ENCODE measurements at places on chromosomes 3 and 15.

- DNase-seq = no peak
Observed at GRCh38 chr15:58631319-58631718, 118.2 kb downstream of the ADAM10 start.

DNA sequence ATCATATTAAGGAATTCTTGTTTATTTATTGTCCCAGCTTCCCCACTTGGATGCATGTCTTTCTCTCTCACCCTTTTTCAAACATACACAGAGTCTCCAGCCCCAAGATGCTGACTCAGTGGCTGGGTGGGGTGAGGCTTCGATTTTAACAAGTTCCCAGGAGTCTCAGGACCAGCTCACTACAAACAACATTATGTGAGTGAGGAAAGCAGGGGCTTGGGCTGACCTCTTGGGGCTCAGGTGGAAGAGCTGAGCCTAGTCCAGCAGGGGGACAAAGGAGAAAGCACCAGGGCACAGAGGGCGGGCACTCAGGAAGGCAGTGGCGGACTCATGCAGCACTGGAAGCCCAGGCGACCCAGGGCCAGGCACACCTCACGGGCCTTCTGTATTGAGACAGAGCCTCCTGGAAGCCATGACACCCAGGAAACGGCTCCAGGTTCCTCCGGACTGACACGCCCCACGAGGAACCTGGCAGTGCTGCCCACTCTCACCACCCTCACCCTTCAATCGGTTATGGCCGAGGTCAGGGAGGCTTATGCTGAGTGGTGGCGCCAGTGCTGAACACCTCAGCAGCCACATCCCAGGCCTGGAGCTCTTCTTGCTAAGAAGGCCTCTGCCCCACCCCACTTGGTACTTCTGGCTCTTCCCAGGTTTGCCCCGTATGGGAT lies 97.4 kb downstream of the LRIG1 start:
- DNase-seq = no peak

DNA sequence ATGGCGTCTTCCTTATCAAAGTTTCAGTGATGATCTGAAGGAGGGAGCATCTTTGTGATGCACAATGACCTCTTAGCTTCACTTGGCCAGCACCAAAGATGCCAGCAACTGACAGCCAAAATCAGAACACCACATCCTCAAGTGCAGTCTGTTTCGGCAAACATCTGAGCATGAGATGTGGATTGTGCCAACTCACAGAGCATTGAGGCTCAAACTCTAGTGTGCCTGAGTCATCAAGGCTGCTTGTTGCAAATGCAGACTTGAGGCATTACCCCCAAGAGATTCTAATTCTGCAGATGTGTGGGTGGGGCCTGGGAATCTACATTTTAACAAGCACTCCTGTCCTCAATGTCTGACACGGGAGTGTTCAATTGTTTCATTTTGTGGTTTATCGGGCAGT lies 35.8 kb downstream of the ABHD5 start:
- DNase-seq = no peak

DNA sequence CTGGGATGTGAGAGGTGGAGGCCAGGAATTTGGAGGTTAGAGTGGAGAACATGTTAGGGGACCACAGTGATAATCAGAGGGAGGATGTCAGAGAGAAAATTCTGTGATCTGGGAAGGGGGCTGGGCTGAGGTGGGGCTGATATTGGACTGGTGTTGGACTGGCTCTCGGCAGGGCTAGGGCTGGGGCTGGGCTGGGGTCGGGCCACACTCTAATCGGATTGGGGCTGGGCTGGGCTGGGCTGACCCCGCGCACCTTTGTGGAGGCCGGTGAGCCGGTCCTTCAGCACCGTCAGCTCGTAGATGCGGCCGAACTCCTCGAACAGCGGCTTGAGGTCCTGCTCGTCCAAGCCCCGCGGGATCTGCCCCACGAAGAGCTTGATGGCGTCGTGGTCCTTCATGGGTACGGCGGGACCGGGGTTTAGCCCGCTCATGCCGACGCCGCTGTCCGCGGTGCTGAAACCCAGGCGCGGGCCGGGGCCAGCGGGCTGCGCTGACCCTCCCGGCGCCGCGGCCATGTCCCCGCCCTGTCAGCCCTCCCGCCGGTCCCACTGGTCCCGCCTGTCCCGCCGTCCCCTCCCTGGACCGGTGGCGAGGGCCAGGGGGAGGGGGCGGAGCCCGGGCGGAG lies 485 bp downstream of the CELF6 start:
- DNase-seq = no peak

- DNase-seq = peak; percentile 80
Observed at GRCh38 chr3:9946112-9947024, 5.8 kb downstream of the PRRT3 start.

DNA sequence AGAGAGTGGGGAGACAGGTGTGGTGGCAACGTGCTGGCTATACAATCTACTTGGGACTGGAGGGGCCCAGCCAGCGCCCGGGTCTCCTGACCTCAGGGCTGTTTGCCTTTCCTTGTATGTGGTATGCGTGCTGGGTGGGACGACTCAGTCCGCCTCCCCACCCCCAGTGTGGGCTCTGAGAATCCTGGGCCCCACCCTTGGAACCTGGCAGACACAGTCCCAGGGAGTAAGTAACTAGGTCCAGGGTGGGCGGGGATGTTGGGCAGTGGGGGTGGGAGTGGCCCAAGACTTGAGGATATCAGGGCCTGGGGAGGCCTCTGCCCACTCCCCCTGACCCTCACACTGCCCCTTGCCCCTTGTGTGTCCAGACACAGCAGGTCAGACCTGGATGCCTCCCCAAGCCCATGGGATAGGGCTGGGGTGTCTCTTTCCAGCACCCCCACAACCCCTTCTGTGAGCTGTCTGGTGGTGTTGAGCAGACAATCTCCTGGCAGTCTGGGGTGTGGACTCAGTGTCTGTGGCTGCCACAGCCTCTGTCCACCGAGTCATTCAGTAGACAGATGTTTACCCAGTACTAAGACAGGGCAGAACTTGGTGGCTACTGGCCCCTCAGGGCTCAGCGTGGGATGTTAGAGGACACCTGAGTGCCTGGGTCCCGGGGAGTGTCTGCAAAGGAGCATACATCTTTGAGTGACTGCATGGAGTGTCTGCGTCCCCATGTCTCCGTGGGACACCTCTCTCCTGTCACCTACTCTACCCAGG lies 1.3 kb downstream of the CHST13 start:
- no peak for DNase-seq

- no peak for DNase-seq
Observed at GRCh38 chr15:82646250-82647044, 716 bp downstream of the CPEB1 start.

GRCh38 chr3:116077557-116077956 lies 367.7 kb downstream of the LSAMP start:
- DNase-seq = no peak

GRCh38 chr3:150055332-150055731 lies 84.6 kb upstream of the PFN2 start:
- DNase-seq = no peak

DNA sequence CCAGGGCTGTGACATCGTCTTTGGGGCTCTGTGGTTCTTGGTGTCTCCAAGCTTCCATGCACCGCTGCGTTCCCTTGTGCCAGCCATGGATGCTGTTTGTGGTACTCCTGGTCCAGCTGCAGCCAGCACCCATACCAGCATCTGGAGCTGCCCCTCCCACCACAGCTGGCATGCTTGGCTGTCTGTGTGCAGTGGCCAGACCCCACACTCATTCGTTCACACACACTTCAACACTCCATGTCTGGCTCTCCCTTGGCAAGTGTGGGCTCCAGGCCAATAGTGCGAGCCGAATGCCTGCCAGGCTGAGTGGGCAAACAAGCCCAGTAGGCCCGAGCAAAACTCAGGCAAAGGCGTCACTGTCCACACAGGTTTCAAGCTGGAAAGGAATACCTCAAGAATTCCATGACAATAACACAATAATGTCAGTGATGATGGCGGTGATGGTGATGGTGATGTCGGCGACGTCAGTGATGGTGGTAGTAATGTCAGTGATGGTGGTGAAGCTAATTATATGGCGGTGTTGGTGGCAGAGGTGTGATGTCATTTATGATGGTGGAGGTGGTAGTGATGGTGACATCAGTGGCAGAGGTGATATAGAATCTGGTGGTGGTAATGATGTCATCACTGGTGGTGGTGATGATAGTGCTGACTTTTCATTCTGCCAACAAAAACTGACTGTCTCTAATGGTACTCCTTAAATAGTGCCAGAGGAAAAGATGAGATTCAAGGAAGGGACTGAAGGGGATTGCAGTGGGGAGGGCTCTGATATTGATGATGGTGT lies 19.3 kb downstream of the TBC1D21 start:
- DNase-seq = no peak

GRCh38 chr3:194133661-194134230 lies 2.2 kb upstream of the HES1 start:
- DNase-seq = no peak

DNA sequence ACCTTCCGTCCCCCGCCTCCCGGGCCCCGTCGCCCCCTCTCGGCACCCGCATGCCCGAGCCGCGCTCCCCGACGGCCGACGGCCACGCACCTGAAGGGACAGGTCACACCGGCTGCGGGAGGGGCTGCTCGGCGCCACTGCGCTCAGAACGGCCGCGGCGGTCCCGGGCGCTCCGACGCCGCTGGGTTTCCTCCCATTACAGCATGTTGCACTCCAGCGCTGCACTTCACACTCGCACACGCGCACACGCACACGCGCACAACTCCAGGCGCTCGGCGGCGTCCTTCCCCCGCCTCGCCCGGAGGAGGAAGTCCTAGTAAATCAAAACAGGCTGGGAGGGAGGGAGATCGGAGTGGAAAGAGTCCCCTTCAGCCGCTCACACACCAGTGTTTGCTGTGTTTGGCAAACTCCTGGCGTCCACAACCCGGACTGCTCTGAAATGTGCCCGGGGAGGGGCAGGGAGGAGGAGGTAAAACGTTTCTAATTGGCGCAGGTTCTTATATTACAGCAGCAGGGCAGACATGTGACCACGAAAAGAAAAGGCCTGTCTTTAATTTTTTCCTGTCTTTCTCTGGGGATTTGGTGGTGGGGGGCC lies 76.7 kb upstream of the VGLL4 start:
- peak; percentile 67 for DNase-seq

- DNase-seq = no peak
Observed at GRCh38 chr3:110697961-110698360, 373.7 kb upstream of the NECTIN3 start.

GRCh38 chr15:69647142-69647513 lies 194.5 kb downstream of the RPLP1 start:
- DNase-seq = no peak

GRCh38 chr3:113485161-113485609 lies 29.8 kb downstream of the SPICE1 start:
- no peak for DNase-seq

GRCh38 chr15:67882487-67883233 lies 42.8 kb upstream of the RNU6-1 start:
- DNase-seq = peak; percentile 26

DNA sequence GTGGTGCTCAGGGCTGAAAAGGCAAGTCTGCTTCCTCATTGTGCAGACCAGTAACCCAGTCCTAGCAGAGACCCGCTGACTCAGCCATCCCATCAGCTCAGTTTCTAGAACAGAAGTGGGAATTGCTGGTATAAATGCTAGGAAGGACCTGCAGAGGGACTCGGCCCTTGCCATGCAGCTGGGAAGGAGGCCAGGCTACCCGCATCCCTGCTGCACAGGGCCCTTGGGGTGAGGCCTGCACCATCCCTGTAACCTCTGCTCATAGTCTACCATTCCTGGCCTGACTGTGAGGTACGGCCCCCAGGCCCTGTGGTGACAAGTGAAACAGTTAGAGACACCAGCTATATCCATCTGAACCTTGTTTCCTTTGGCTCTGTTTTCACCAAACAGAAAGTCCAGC lies 23.5 kb downstream of the RAB6B start:
- DNase-seq = no peak

GRCh38 chr15:40266828-40267304 lies 16.0 kb downstream of the ANKRD63 start:
- peak; percentile 85 for DNase-seq

GRCh38 chr3:150169330-150169940 lies 198.7 kb upstream of the PFN2 start:
- no peak for DNase-seq

- DNase-seq = peak; percentile 72
Observed at GRCh38 chr15:61748529-61748928, 311.7 kb downstream of the VPS13C start.

GRCh38 chr3:171198781-171199472 lies 172.4 kb upstream of the SLC2A2 start:
- no peak for DNase-seq

DNA sequence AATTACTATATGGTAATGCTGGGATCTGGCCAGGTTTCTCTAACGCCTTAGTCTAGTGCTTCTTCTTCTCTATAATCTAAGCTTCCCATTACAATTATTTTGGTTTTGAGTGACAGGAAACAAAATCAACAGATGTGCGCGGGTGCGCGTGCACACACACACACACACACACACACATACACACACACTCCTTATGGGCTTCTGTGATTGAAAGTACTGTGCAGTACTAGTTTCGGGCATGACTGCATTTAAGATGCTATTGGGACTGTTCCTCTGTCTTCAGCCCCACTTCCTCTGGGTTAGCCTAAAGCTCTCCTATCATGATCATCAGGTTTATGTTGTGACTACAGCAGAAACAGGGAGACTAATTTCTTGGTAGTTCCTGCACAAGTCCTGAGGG lies 32.2 kb downstream of the EPHB1 start:
- no peak for DNase-seq

GRCh38 chr15:56496635-56497034 lies 31.7 kb upstream of the MNS1 start:
- DNase-seq = peak; percentile 21

DNA sequence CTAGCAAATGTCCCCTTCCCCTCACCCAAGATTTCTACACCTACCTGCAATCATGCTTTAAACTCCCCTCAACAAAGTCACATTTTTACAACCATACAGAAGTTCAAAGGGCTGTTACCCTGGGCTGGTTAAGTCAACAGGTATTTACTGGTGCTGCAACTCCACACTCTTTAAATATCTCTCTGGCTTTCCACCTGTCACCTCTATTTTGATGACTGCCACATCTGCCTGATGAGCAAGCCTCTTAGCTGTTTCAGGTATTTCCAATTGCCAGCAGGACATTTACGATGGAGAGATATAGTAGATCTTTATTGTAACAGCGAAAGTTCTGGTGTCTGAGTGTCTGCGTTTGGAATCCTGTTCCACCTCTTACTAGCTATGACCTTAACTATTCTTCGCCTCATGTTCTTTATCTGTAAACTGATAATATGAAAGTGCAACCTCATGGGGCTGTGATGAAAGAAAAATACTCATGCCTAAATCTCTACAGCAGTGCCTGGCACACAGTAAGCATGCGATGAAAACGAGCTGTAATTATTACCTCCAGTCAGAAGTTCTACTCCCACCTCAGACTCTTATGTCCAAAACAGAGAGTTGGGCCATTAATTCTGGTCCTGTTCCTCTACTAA lies 44.2 kb upstream of the TPM1 start:
- DNase-seq = no peak

GRCh38 chr15:42267286-42267685 lies 5.7 kb upstream of the GANC start:
- no peak for DNase-seq

DNA sequence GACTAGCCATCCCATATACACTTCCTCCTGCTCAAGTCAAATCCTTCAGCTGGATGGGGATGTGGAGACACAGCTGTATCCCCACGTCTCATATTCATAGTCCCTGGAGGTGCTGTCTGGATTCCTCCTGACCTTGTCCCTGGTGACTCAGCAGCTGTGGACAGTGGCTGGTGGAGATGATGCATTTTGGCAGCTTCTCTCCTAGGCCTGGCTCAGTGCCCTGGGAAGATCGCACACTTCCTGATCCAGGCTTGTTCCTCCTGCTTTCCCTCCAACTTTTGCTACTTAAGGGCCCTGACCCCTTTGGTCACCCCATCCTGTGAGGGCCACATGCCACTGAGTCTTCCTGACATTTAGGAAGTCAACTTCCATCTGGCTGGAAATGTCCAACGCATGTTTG lies 44.4 kb downstream of the ADAMTSL3 start:
- peak; percentile 20 for DNase-seq

- peak; percentile 28 for DNase-seq
Observed at GRCh38 chr3:154904328-154904727, 175.8 kb upstream of the MME start.
